Large intestine (tissue), 12 donors: ENCODE measurements at places on chromosomes 2 and 18. TPM values are rescaled to one million over a fixed set of nuclear protein-coding genes. Genes with fewer than 3 reads are reported as not detected.

DNA sequence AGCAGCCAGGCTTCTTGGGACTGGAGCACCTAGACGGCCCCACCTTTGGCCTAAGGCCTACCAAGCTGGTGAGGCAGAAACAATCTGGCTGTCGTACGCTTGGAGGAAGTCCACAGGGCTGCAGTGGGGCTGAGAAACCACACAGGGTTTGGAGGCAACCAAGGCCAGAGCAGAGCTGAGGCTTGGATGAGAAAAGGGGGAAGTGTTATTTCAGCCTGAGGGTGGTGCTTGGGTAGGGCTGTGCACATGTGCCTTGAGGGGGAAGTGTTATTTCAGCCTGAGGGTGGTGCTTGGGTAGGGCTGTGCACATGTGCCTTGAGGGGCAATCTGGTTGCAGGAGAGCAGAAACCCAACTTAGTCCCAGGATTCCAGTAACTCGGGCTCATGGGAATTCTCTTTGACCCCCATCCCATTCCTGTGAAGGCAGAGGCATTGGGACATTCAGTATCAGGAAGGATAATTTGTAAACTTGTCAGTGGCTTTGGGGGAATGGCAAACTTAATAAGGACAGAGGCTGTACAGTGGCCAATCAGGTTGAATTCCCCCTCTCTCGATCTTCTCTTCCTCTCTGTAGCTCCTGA, 971 bp upstream of the FBXO41 start:
- peaks cover 63% of the 10 kb centered on the region for H3K27me3 ChIP-seq
- DNase-seq = no peak
- H3K4me1 ChIP-seq = peaks cover 4% of the 10 kb centered on the region
- H3K36me3 ChIP-seq = no peaks in the 10 kb centered on the region

- no peak for DNase-seq
- H3K27ac ChIP-seq = no peak overlapping the region
- H3K4me1 ChIP-seq = peaks cover 5% of the 10 kb centered on the region
- no peak overlapping the region for H3K4me3 ChIP-seq
Observed at GRCh38 chr2:67727623-67728022, 330.5 kb downstream of the ETAA1 start.

DNA sequence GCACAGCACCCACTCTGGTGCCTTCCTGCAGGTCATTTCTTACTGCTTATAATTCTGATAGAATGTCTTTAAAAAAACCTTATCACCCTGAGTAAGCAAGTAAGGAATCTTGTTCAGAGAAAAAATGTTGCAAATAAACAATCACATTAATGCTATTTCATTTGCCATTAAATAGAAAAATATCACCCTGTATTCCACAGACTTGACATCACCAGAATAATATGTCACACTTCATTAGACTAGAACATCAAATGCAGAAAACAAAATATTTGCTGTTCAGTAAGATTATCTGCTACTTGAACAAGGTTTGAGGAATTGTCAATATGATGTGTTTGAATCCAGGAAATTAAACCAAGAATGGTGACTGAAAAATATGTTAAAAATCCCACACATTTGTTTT, 236.6 kb upstream of the MMADHC start:
- H3K4me1 ChIP-seq = no peaks in the 10 kb centered on the region
- no peaks in the 10 kb centered on the region for H3K27me3 ChIP-seq
- no peaks in the 10 kb centered on the region for H3K36me3 ChIP-seq
- H3K27ac ChIP-seq = no peak overlapping the region

GRCh38 chr2:215479536-215480240, 43.8 kb upstream of the FN1 start:
- H3K27me3 ChIP-seq = no peaks in the 10 kb centered on the region
- no peak for DNase-seq
- no peak overlapping the region for H3K27ac ChIP-seq
- H3K36me3 ChIP-seq = no peaks in the 10 kb centered on the region
- no peak overlapping the region for H3K4me3 ChIP-seq

ATP6V1C2 gene
- 11.6 TPM for polyA plus RNA-seq

GRCh38 chr18:61333271-61333745, at the start of gene CDH20:
Gene CDH20, plus strand, starts transcription at chr18:61333430.
- H3K4me3 ChIP-seq = peak within 1 kb of the TSS; percentile 21
- H3K36me3 ChIP-seq = no peaks in the 10 kb centered on the region
- H3K27me3 ChIP-seq = peaks cover 44% of the 10 kb centered on the region
- no peak within 1 kb of the TSS for H3K27ac ChIP-seq

GRCh38 chr18:51188024-51188701, 9.3 kb downstream of the MEX3C start:
- peaks cover 13% of the 10 kb centered on the region for H3K36me3 ChIP-seq
- no peak overlapping the region for H3K4me3 ChIP-seq
- DNase-seq = no peak

DNA sequence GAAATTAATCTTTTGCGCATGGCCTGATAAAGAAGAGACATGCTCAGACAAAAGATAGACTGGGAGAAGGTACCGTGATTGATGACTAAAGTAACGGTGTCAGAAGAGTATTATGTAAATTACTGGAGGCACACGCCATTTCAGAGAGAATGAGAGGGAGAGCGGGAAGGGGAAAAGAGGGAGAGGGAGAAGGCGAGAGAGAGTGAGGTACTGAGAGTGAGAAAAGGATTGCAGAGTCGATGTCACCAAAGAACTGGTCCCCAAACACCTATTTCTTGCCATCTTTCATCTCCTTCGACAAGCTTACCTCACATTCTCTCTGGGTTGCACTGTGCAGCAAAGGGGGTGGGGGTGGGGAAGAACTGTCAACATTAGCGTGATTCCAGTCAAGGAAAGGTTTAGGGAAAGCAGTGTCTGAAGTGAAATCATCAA, 673.7 kb downstream of the BCL11A start:
- H3K36me3 ChIP-seq = no peaks in the 10 kb centered on the region
- no peaks in the 10 kb centered on the region for H3K4me1 ChIP-seq

AGFG1 gene
- polyA plus RNA-seq = 113 TPM

- peak overlapping the region; percentile 85 for H3K27ac ChIP-seq
- no peaks in the 10 kb centered on the region for H3K27me3 ChIP-seq
- H3K4me3 ChIP-seq = peak overlapping the region; percentile 99
Observed at GRCh38 chr2:30446602-30447148, 371 bp upstream of the LCLAT1 start.

DNA sequence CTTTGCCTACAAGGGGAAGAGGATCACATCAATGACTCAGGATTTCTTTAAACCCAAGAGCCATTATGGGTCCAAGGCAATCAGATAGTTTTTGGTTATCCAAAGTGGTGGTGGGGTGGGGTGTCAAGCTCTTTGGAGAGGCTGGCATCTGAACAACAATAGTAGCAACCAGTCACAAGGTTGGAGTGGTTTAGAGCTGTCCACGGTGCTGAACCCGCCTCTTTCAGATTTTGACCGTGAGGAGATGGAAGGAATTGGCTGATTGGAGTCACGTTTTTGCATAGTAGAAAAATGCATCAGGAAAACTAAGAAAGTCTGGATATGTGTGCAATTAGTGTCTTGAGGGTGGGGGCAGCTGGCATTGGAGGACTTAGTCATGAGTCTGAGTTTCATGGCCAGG, 159.9 kb downstream of the LOXHD1 start:
- no peak overlapping the region for H3K4me3 ChIP-seq
- no peaks in the 10 kb centered on the region for H3K4me1 ChIP-seq
- H3K27me3 ChIP-seq = no peaks in the 10 kb centered on the region
- no peak overlapping the region for H3K27ac ChIP-seq
- no peak for DNase-seq
- H3K36me3 ChIP-seq = no peaks in the 10 kb centered on the region

MATN3 gene
- 2.5 TPM for polyA plus RNA-seq

DNA sequence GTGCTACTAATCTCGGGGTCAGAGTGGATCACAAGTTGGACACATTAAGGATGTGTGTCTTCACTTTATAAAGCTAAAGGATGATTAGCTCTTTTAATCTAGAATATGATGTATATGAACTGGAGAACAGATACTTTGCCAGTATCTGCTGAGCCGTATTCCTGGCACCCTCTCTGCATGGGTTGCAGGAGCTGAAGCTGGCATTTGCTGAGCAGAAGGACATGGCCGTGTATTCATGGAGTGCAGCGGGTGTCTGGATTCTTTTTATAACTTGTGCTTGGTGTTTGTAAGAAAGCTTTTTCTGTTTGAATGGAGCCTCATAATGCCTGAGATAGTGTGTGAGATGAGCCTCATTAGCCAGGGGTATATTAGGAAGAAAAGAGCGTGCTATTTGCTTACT, 103.9 kb upstream of the MCFD2 start:
- H3K4me3 ChIP-seq = no peak overlapping the region

XDH gene
- 138 TPM for polyA plus RNA-seq

- peaks cover under 1% of the 10 kb centered on the region for H3K27me3 ChIP-seq
- H3K27ac ChIP-seq = no peak overlapping the region
- H3K4me1 ChIP-seq = peaks cover 4% of the 10 kb centered on the region
- no peaks in the 10 kb centered on the region for H3K36me3 ChIP-seq
- DNase-seq = no peak
Observed at GRCh38 chr2:20953146-20953824, 90.6 kb downstream of the APOB start.

- no peaks in the 10 kb centered on the region for H3K36me3 ChIP-seq
- no peak for DNase-seq
- no peaks in the 10 kb centered on the region for H3K4me1 ChIP-seq
- H3K4me3 ChIP-seq = no peak overlapping the region
- no peaks in the 10 kb centered on the region for H3K27me3 ChIP-seq
- no peak overlapping the region for H3K27ac ChIP-seq
Observed at GRCh38 chr18:38923126-38923525, 1357.5 kb upstream of the CELF4 start.

- peak; percentile 89 for DNase-seq
- H3K36me3 ChIP-seq = no peaks in the 10 kb centered on the region
- no peaks in the 10 kb centered on the region for H3K27me3 ChIP-seq
- H3K4me3 ChIP-seq = peak overlapping the region; percentile 8
- H3K27ac ChIP-seq = peak overlapping the region; percentile 96
Observed at GRCh38 chr2:120230515-120231471, 7.6 kb upstream of the TMEM185B start.

DNA sequence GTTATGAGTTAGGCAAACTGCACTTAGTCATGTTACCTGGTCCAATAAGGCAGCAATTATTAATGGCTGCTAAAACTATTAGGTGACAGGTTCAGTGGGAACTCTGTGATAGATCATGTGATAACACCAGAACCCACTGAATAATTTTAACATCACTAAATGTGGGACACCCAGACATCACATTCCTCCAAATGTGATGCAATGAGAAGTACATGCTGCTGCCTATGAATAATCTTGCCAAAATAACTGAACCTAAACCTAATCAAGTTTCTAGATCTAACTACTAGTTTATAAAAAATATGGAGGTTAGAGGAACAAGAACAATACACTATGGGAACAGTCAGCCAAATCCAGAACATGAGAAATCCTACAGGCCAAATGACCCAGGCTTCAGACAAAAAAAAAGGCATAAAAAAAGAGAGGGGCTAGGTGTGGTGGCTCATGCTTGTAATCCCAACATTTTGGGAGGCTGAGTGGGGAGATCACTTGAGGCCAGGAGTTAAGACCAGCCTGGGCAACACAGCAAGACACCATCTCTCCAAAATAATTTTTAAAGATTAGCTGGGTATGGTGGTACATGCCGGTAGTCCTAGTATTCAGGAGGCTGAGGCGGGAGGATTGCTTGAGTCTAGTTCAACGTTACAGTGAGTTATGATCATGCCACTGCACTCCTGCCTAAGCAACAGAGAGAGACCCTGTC, 7.0 kb upstream of the ACTR2 start:
- no peak for DNase-seq
- H3K4me1 ChIP-seq = no peaks in the 10 kb centered on the region
- H3K27me3 ChIP-seq = no peaks in the 10 kb centered on the region

CREG2 gene
- polyA plus RNA-seq = 4.3 TPM

DNA sequence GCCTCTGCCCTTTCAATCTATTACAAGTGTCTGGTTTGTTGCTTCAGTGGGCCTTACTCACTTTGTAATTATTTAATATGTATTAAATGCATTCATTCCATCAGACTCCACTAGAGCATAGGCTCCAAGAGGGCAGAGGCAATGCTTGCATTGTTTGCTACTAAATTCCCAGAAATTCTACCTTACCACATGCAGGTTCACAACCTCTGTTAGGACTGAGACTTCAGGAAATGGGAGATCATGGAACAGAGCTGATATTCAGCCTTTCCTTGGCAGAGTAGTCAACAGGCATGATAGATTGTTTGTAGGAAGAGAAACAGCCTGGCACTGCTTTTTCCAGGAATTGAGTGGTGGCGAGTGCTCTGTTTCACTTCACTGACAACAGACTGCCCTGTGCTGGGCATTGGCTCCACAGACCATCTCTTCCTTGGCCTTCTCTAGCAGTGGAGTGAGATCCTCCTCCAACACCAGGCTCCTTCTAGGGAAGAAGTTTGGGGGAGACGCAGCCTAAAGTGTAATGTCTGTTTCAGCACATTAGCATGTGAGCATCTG, 6.2 kb upstream of the MATN3 start:
- H3K4me1 ChIP-seq = no peaks in the 10 kb centered on the region
- H3K27me3 ChIP-seq = peaks cover 2% of the 10 kb centered on the region
- H3K4me3 ChIP-seq = no peak overlapping the region
- no peaks in the 10 kb centered on the region for H3K36me3 ChIP-seq

- no peak overlapping the region for H3K27ac ChIP-seq
- DNase-seq = no peak
- H3K27me3 ChIP-seq = peaks cover 2% of the 10 kb centered on the region
- H3K36me3 ChIP-seq = no peaks in the 10 kb centered on the region
- H3K4me1 ChIP-seq = no peaks in the 10 kb centered on the region
- H3K4me3 ChIP-seq = no peak overlapping the region
Observed at GRCh38 chr2:217090024-217090473, 230.2 kb upstream of the TNP1 start.

GRCh38 chr2:127054996-127055785, 51.8 kb downstream of the BIN1 start:
- H3K36me3 ChIP-seq = peaks cover 40% of the 10 kb centered on the region
- peaks cover 19% of the 10 kb centered on the region for H3K4me1 ChIP-seq
- H3K4me3 ChIP-seq = no peak overlapping the region

FZD7 gene
- 24.1 TPM for polyA plus RNA-seq
